NCI-H1417 treated with DMSO at 0.1 percent for 48 hours (cell line): ENCODE measurements at places on chromosomes 6 and 20.

- DNase-seq: no peak
Measured at GRCh38 chr20:23634044-23634801, 3.5 kb downstream of the CST3 start.

DNA sequence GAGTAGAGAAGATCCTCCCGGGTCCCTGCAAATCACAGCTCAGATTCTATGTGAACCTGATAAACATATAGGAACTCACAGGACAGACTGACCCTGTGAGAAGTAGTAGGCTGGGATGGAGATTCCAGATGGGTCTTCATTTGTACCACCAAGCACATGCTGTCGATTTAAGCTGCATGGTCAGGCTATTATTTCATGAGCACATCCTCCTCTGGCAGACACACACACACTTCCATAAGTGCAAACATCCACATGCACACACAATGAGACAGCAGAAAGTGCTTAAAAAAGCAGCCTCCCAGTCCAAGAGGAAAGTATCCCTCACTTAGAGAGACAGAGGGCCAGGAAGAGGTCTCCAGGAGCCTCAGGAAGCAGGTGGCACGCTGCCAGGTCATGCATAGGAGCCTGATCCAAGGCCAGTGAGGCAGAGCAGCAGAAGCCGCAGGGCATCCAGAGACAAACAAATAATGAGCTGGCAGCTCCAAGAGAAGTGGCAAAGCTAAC lies 131.8 kb downstream of the UNC5CL start:
- DNase-seq: peak; percentile 39

- no peak for DNase-seq
Measured at GRCh38 chr6:88919032-88919431, 44.4 kb downstream of the RNGTT start.

DNA sequence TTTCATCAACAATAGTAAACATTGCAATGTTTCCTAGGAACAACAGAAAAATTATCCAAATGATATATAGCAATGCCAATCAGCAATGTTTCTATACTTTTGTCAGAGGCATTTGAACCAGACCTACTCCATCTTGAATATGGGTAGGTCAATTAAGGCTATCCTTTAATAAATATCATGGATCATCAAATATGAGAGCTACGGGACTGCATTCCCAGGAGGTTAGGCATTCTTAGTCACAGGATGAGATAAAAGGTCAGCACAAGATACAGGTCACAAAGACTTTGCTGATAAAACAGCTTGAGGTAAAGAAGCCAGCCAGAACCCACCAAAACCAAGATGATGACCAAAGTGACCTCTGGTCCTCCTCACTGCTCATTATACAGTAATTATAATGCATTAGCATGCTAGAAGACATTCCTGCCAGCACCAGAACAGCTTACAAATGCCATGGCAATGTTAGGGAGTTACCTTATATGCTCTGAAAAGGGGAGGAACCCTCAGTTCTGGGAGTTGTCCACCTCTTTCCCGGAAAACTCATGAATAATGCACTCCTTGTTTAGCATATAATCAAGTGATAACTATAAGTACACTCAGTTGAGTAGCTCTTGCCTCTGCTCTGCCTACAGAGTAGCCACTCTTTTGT lies 8.6 kb upstream of the SERPINB6 start:
- no peak for DNase-seq

DNA sequence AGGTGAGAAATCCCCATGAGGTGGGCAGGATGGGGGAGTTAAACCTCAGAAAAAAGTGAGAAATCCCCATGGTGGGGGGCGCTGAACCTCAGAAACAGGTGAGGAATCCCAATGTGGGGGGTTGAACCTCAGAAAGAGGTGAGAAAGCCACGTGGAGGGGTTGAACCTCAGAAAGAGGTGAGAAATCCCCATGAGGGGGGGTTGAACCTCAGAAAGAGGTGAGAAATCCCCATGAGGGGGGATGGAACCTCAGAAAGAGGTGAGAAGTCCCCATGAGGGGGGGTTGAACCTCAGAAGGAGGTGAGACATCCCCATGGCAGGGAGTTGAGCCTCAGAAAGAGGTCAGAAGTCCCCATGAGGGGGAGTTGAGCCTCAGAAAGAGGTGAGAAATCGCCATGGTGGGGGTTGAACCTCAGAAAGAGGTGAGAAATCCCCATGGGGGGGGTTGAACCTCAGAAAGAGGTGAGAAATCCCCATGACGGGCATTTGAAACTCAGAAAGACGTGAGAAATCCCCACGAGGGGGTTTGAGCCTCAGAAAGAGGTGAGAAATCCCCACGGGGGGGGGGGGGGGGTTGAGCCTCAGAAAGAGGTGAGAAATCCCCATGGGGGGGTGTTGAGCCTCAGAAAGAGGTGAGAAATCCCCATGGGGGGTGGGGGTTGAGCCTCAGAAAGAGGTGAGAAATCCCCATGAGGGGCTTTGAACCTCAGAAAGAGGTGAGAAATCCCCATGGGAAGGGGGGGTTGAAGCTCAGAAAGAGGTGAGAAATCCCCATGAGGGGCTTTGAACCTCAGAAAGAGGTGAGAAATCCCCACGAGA lies 14.3 kb upstream of the GOPC start:
- DNase-seq: no peak

DNA sequence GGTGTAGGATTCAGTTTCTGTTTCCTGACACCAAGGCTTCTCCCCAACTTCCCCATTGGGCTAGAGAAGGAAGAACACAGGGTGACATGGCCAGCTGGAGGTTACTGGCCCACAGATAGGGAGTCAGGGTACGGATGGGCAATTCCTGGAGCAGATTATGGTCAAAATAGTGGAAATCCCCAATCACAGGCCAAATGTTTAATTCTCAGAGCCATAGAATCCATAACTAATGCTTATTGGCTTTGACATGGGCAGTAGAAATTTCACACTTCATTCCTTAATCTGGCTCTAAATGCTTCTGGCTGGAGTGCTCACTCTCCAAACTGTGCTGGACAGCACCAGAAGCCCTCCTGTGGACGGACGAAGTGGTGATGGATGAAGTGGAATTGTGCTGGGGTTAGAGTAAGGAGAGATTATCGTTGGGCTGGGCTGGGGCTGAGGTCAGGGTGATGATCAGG lies 887 bp downstream of the SIGLEC1 start:
- DNase-seq: no peak

DNA sequence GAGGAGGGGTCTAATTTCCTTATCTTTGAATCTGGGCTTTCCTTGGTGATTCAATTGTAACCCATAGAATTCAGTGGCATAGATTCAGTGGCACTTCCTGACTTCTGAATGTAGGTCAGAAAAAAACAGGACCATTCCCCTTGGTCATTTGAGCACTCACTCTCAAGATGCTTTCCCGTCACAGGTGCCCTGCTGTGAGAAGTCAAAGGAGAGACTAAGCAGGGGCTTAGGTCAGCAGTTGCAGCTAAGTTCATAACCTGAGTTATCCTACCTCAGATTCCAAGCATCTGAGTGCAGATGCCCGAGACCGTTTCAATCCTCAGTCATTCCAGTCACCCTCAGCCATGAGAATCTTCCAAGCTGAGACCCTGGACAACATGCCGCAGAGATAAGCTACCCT lies 506.6 kb downstream of the FRK start:
- no peak for DNase-seq
